Adrenal gland (tissue), 19 donors: ENCODE measurements at places on chromosomes 6 and 20. TPM values are rescaled to one million over a fixed set of nuclear protein-coding genes. Genes with fewer than 3 reads are reported as not detected.

DNA sequence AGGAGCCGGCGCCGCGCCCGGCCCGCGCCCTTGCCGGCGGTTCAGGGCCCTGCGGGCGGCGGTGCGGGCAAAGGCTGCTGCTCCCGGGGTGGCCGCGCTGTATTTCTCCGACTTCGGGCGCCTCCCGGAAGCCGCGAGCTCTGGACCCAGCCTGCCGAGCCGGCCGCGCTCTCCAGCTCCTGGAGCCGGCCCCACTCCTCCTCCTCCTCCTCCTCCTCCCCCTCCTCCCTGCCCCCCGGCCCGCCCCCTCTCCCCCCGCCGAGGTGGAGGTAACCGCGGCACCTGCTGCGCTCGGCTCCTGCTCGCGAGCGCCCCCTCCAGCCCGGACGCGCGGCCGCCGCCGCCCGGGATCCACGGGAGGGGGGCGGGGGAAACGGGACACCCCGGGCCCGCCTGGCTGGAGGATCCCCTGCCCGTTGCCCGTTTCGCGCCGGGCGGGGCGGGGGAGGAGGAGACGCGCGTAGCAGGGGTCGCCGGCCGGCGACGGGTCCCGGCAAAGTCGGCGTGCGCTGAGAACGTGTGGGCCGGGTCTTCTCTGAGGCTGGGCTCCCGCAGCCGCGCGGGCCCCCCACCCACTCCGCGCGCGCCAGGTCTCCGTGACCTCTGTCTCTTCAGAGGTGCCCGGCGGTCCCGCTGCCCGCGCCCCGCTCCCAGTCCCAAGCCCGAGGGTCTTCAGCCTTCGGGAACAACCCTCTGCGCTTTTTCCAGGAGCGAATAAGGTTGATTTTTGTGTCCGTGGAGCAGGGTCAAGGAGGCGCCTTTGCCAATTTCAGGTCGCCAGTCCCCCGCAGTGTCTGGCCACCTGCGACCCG lies at the start of gene SLC22A23:
SLC22A23 (minus strand) TSS at position 153 of the 812 bp plus-strand sequence. CDS start 491 bp downstream, outside the sequence.
- DNase-seq: peak; percentile 71
- peaks cover 24% of the 10 kb centered on the region for H3K4me1 ChIP-seq
- H3K27ac ChIP-seq: no peak within 1 kb of the TSS
- H3K27me3 ChIP-seq: no peaks in the 10 kb centered on the region

DNA sequence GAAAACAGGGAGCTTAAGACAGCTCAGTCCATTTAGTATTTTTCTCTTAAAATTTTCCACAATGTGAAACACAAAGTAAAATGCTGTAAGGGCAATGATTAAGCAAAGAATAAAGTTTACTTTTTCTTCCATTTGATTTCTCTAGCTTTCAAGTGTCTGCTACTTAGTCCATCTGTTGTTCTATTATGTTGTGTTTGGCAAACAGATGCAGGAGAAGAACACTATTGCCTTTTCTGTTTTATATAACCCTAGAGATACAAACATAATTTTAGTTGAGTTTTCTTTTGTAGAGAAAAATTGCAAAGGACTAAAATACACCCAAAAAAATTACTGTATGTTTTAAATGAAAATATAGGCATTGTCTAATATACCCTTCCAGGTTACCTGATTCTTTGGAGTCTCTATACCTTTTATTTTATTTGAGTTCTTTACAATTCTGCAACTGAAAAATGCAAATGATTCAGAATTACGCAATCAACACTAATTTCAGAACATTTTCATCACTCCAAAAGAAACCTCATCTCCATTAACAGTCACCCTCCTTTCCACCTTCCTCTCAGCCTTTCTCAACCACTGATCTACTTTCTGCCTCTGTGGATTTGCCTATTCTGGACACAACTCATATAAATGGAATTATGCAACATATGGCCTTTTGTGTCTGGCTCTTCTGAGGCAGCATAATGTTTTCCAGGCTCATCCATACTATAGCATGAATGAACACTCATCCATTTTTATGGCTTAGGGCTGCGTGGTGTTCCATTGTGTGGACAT lies 96.9 kb downstream of the MKKS start:
- peaks cover 15% of the 10 kb centered on the region for H3K4me1 ChIP-seq
- H3K27ac ChIP-seq: no peak overlapping the region
- H3K4me3 ChIP-seq: no peak overlapping the region
- H3K27me3 ChIP-seq: no peaks in the 10 kb centered on the region

LIN28B gene
- total RNA-seq: not detected

GRCh38 chr20:45771182-45771759 lies 20.4 kb downstream of the WFDC3 start:
- H3K36me3 ChIP-seq: no peaks in the 10 kb centered on the region
- no peak overlapping the region for H3K27ac ChIP-seq
- no peaks in the 10 kb centered on the region for H3K27me3 ChIP-seq
- no peaks in the 10 kb centered on the region for H3K4me1 ChIP-seq
- DNase-seq: peak; percentile 79

CYP39A1 gene
- total RNA-seq: 0.63 TPM

- H3K4me3 ChIP-seq: no peak overlapping the region
These were observed 1022.2 kb upstream of the GJE1 start for GRCh38 chr6:141110481-141110880.
